ENCODE measurements at places on chromosomes 1 and 21.
A peak's percentile ranks its signal among the peaks of the same experiment; 100 is the strongest.

GRCh38 chr1:181021811-181022434, 747 bp downstream of the STX6 start:
- peak; percentile 66 for DNase-seq

- no peak for DNase-seq
Observed at GRCh38 chr1:220991506-220991905, 112.3 kb downstream of the HLX start.

DNA sequence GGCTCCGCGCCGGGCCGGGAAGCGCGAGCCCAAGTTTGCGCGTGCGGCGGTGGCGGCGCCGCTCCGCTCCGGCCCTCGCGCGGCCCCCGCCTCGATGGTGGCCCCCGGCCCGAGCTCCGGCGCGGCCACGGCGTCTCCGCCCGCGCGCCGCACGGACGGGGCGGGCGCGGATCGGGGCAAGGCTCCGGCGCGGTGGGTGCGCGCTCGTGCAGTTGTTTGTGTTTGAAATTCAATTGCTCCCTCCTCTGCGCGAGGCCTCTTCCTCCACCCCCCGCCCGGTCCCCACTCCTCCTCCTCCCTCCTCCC, at the start of gene HDGF:
TSS of gene HDGF (minus strand) at position 225 of the 306 bp plus-strand sequence. CDS start 246 bp downstream, outside the sequence.
- DNase-seq = no peak

GRCh38 chr1:105072446-105072845, 1322.7 kb downstream of the AMY1C start:
- no peak for DNase-seq

DNA sequence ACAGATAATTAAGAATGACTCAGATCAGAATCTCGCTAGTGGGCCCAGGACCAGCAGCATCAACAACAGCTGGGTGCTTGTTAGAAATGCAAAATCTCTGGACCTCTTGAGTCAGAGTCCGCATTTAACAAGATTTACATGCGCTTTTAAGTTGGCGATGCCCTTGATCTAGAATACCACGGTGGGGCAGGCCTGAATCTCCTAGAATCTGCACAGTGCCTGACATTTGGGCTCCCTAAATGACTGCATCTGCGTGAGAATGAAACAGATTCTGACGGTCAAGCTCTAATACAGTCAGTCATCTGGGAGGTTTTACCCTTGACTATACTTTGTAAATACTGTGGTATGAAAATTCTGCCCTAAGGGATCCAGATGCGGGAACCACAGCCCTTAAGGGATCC, 17.2 kb upstream of the RAB29 start:
- no peak for DNase-seq

DNA sequence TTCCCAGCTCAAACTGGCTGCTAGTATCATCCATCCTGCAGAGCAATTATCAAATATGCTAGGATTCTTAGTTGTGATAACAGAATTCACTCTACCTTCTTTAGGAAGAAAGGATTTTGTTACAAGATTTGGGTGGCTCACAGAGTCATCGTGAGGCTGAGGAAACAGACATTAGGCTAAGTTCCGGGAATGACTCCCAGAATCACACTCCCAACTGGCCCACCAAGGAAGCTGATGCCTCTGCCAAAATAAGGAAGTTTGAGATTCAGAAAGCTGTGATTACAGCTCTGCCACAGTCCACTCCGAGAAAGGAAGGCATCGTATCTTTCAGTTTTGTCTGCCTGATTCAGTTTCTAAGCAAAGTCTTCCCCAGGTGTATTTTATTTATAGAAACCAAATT, 50.6 kb upstream of the LYPLAL1 start:
- DNase-seq = no peak

DNA sequence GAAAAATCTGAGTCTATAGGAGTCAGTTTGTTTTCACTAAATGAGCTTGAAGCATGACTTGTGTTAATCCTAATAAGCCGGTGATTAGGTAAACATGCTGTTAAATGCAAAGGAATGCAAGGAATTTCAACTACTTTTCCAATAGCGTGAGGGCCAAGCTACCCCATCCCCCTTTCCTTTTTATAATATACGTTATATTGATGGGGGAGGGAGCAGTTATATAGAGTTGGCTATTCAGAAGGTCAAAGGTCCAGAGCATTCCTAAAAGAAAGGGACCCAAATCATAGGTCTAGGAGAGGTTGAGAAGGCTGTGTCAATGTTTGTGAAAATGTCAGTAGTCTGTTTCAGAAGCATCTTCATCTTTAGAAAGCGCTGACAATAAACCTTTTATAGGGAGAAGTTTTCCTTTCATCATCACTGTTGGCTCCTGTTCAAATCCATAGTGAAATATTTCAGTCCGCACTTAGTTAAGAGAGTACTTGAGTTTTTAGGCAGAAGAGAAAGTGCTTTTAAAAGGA, 3.8 kb downstream of the CCN1 start:
- no peak for DNase-seq

- DNase-seq = no peak
Observed at GRCh38 chr1:79082233-79082632, 75.7 kb upstream of the ADGRL4 start.

- no peak for DNase-seq
Observed at GRCh38 chr1:185961664-185962063, 227.5 kb downstream of the HMCN1 start.

GRCh38 chr1:34768856-34769255, 9.3 kb downstream of the GJB4 start:
- DNase-seq = no peak
